ENCODE measurements at places on chromosomes 4 and X.

DNA sequence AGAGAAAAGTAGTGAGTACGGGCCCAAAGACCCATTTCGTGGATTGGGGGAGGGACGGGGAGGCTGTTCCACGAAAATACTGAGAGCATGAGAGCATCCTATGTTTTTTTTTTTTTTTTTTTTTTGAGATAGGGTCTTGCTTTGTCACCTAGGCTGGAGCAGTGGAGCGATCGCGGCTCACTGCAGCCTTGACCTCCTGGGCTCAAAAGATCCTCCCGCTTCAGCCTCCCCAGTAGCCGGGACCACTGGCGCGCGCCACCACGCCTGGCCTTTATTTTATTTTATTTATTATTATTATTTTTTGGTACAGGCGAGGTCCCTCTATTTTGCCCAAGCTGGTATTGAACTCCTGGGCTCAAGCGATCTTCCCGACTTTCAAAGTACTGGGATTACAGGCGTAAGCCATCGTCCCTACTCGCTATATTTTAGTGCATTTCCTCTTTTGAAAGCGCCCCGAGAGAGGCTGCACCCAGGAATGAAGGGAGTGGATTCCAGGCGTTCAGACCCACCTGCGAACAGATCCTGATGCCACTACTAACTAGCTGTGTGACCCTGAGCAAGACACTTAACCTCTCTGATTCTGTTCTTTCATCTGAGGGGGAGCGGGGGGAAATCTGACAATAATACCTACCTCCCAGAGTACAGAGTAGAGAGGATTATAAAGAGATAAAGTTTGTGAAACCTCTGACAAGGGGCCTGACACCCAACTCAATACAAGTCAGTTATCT is 5.4 kb upstream of the MSX1 start:
- H3K4me3 ChIP-seq = no peak overlapping the region
- DNase-seq = no peak
- H3K27ac ChIP-seq = no peak overlapping the region
- H3K27me3 ChIP-seq = peaks cover 55% of the 10 kb centered on the region

DNA sequence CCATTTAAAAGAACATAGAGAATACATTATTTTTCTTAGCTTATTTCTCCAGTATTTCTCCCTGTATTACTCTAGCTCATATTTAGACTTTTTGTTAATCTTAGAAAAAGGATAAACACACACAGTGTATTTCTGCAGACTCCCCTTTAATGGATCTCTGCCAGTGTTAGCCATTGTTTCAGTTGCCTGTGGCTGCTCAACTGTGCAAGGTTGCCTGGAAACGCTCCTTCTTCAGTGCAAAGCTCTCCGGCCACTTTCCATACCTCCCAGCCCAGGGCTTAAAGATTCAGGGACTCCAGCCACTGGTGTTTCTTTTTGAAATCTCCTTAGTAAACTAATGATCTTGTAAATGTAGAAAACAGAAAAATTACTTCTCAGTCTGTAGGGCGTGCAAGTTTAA is 104.9 kb downstream of the SLIT2 start:
- no peak overlapping the region for H3K4me3 ChIP-seq
- H3K27me3 ChIP-seq = no peaks in the 10 kb centered on the region
- H3K4me1 ChIP-seq = no peaks in the 10 kb centered on the region
- H3K27ac ChIP-seq = no peak overlapping the region
- H3K36me3 ChIP-seq = no peaks in the 10 kb centered on the region

DNA sequence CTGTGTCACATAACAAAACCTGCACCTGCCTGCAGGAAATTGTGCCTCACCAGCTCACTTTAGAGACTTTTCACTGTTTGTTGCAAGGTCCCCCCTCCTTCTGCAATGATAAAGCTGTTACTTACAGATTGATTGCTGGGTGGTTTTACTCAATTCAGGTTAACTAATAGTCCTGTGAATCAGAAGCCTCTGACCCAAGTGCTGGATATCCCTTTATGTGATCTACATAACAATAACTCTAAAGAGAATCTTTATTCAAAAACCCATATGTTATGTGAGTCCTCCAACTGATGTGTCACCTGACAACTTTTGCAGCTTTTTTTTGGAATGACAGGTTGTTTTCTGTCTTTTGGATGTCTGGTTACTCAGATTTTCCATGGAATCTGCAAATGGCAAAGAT is 2323.6 kb upstream of the TENM3 start:
- DNase-seq = no peak
- no peaks in the 10 kb centered on the region for H3K4me1 ChIP-seq
- no peaks in the 10 kb centered on the region for H3K36me3 ChIP-seq
- H3K27ac ChIP-seq = no peak overlapping the region
- no peak overlapping the region for H3K4me3 ChIP-seq

GRCh38 chrX:10537308-10537707 is 83.1 kb downstream of the MID1 start:
- H3K4me3 ChIP-seq = no peak overlapping the region
- DNase-seq = no peak
- H3K36me3 ChIP-seq = no peaks in the 10 kb centered on the region
- no peaks in the 10 kb centered on the region for H3K27me3 ChIP-seq
- H3K27ac ChIP-seq = no peak overlapping the region

DNA sequence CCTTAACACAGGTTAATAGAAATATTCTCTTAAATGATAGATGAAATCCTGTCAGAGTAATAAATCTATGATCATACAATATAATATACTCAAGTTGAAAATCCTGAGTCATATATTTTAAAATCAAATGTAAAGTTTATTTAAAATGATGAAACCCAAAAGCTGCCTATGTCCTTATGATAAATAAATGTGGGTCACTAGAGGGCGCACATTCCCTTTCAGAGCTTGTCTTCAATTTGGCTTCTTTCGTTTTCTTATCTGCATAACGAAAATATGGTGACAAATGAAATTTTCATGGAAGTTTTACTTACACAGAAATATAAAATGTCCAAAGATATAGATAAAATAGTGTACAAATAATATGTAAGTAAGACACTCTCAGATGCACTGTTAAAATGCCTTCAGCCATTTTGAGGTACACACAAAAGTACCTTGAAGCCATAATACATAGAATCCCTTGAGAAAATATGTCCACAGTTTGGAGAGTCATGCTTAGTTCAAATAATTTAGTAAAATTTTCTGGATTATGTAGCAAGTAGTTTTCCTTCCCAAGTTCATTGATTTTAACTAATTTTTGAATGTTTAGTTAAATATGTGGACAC is 680.4 kb downstream of the DMD start:
- no peaks in the 10 kb centered on the region for H3K4me1 ChIP-seq
- H3K27ac ChIP-seq = no peak overlapping the region
- H3K27me3 ChIP-seq = no peaks in the 10 kb centered on the region
- no peak overlapping the region for H3K4me3 ChIP-seq
- no peaks in the 10 kb centered on the region for H3K36me3 ChIP-seq

Data from CD8-positive, alpha-beta memory T cell (primary cell).